ENCODE measurements at places on chromosomes 6 and 20. TPM values are rescaled to one million over a fixed set of nuclear protein-coding genes. Genes with fewer than 3 reads are reported as not detected.

The AFG1L gene
- 12.0 TPM for total RNA-seq

The SSR1 gene
- 63.4 TPM for total RNA-seq

The TCP11 gene
- 0.23 TPM for total RNA-seq

The RNF114 gene
- total RNA-seq = 36.7 TPM
